ENCODE measurements at places on chromosomes 5 and 9.

DNA sequence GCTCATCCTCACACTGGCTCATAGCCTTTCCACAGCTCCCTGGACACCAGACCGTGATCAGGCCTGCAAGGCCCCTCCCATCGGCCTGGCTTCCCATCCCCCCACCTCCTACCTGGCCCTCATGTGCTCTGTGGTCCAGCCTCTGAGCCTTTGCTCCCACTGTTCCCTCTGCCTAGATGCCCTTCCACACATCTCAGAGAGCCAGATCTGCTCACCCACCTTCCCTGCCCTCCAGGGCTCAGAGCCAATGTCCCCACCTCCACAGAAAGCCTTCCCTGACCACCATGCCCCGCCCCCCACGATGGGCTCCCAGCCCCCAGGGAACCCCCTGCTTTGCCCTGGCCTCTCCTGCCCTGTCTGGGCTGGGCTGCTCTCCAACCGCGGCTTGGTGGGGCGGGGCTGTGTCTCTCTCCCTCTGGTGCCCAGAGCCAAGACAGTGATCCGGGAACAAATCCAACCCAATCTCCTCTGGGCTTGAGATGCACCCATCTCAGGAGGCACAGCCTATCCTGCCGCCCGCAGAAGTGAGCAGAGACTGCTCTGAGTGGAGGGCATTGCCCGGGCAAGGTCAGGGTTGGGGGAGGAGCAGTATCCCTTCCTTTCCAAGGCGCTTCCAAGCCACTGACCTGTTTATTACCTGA lies 1.6 kb downstream of the NINJ1 start:
- no peak for DNase-seq

GRCh38 chr9:117063721-117064471 lies 351.0 kb downstream of the ASTN2 start:
- DNase-seq: no peak

- DNase-seq: no peak
Observed at GRCh38 chr5:111976705-111977435, 219.9 kb upstream of the NREP start.

GRCh38 chr5:111227801-111228200 lies 3.6 kb downstream of the CAMK4 start:
- DNase-seq: no peak

DNA sequence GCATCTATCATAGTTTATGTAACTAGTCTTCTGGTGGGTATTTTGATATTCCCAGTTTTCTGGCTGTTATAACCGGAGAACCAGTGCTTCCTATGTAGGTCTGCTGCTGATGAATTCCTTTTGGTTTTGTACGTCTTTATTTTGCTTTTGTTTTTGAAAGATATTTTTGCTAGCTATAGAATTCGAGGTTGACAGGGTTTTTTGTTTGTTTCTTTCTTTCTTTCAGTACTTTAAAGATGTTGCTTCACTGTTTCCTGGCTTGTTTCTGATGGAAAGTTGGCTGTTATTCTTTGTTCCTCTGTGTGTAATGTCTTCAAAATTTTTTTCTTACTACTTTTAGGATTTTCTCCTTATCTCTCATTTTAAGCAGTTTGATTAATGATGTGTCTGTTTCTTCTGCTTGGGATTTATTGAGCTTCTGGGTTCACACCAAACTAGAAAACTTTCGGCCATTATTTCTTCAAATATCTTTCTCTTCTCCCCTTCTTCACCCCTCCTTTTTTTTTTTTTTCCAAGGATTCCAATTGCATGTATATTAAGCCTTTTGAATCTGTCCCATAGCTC lies 27.5 kb downstream of the ZNF618 start:
- DNase-seq: no peak

- DNase-seq: no peak
Observed at GRCh38 chr9:21983561-21983935, 10.6 kb downstream of the CDKN2A start.

GRCh38 chr5:113169720-113170119 lies 193.1 kb downstream of the DCP2 start:
- no peak for DNase-seq

DNA sequence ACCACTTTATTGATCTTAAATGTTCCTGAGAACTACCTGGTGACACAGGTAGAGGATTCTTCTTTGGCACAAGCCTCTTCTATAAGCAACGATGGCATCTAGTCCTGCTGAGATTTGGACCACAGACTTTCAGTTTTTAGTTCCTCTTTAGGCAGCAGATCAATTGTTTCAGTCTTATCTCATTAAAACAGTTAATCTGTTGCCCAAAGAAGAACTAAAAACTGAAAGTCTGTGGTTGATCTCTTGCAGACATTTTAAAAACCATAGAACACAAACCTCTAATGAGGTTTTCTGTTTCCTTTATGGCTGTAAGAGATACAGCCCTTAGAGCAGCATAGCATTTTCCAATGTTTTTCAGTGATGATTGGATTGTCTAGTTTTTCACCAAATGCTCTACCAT lies 480.9 kb downstream of the MTRR start:
- no peak for DNase-seq

GRCh38 chr9:91842358-91843049 lies 107.5 kb downstream of the ROR2 start:
- DNase-seq: no peak

DNA sequence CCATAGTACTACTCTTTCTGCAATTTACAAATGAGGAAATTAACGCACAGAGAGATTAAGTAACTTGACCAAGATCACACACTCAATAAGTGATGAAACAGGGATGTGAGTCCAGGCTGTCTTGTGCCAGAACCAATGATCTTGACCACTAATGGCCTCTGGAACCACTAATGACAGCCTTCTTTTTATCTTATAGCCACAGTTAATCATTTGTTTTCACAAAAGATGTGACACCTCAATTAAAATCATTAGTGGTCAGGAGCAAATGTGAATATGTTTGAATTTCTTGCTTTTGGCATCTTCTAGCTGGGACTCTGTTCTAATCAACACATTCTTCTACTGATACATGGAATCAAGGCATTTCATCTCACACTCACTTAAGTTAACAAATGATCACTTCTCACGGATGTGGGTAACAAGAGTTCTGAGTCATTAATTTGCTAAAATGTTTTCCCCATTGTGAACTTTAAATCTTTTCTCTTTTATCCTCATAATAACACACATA lies 102.7 kb upstream of the CD180 start:
- no peak for DNase-seq

GRCh38 chr5:72476721-72477120 lies 30.5 kb downstream of the ZNF366 start:
- DNase-seq: no peak

- no peak for DNase-seq
Observed at GRCh38 chr5:77397686-77398292, 94.3 kb downstream of the WDR41 start.

DNA sequence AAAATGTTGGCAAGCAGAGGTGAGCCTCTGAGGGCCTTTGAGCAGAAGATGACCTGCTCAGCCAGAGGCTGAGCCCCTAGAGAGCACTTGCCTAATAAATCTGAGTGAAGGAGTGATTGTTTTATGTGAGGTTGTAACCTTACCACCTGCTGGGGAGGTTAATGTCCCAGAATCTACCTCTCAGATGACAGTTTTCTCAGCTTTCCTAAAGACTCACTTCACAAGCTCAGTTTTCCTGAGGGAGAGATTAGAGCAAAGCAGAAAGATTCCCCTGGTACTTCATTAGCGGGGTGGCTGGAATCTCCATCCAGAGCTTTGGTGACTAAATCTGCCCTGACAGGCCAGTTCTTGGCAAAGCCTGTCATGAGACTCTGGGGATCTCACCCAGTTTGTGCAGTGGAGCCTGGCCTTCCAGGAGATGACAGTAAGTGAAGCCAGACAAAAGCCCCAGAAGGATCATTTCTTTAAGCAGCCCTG lies 48.8 kb upstream of the GALNT10 start:
- DNase-seq: no peak

- DNase-seq: no peak
Observed at GRCh38 chr9:102506406-102506805, 488.7 kb upstream of the CYLC2 start.

- DNase-seq: no peak
Observed at GRCh38 chr9:137611623-137612609, 6.4 kb downstream of the ARRDC1 start.

GRCh38 chr5:169635936-169636335 lies 1.1 kb upstream of the DOCK2 start:
- no peak for DNase-seq

DNA sequence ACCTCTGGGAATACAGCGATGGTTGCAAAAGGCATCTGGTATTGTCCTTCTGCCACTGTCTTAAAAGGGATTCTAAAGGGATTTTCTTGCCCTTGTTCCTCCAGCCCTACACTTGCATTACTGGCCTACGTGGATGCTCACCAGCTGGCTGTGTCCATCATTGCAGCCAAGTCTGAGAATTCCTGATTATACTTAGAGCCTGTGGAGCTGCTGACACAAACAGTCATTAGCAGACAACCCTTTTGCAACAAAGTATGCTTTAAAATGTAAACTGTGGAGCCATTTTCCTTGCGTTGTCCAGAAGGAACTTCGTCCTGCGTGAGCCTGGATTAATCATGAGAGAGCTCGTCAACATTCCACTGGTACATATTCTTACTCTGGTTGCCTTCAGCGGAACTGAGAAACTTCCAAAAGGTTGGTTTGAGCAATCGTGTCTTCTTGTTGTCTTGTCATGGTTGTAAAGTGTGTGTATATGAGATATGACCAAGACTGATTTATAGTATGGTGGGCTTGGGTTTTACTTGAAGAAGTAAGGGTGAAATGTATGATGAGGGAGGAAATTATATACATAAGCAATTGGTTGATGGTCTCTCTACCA lies at the start of gene MUSK:
Gene MUSK (plus strand): TSS at position 222 of the 598 bp plus-strand sequence. CDS start 114 bp downstream, at position 336.
- no peak for DNase-seq

- DNase-seq: no peak
Observed at GRCh38 chr5:122473138-122473843, 161.3 kb downstream of the SNCAIP start.

GRCh38 chr9:111900151-111900857 lies 3.7 kb downstream of the UGCG start:
- no peak for DNase-seq

DNA sequence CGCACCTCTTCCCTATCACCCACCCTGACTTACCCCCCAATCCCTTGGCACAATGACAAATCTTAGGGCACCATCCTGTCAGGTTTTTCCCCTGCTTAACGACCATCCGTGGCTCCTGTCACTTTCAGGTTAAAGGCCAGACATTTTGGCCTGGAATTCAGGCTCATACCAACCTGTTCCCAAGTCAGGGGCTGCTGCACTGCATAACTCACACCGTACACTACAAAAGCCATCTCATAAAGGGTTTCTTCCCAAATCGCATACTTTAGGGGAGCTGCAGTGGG lies 7.5 kb upstream of the AKNA start:
- DNase-seq: no peak

- DNase-seq: no peak
Observed at GRCh38 chr5:7597059-7597642, 201.2 kb downstream of the ADCY2 start.

DNA sequence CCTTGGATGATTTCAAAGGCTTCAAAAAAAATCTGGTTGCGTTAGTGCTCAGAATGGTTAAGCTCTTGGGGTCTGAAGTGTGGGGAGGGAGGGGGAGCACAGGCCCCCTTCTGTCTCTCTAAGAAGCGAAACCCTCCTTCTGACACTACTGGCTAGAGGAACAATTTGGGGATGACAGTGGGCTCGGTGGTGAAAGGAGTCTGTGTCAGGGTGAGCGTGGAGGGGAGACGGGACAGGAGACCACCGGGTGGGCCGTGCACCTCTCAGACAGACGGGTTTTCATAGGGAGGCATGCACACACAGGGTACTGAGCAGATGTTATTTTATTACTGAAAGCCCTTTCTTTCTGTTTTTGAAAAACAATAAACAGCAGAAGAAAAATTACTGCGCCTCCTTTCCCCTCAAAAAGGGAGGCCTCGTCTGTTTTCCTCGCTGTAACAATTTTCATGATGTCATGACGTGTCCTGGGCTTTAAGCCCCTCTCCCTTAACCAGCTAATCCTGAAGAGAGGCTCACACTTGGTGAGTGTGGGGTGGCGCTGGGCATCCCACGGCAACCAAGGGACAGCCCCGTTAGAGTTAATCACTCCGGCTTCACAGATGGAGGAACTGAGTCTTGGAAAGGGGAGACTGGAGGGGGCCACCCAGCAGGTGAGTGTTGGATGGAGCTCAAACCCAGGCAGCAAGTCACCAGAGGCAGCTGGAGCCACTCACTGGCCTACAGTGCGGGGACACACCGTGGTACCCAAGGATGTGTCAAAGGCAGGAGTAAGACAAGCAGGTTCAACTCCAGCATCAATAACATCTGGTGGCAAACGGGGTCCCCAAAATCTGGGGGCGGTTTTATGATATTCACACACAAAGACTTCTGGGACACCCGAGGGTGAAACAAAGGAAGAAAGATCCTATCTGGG lies 53.4 kb downstream of the PTCH1 start:
- DNase-seq: no peak

Measured in NCI-H187 treated with DMSO at 0.1 percent for 48 hours (cell line).